ENCODE measurements at places on chromosomes 3 and 15.

- no peak for DNase-seq
Observed at GRCh38 chr3:193928354-193929209, 207.4 kb upstream of the HES1 start.

DNA sequence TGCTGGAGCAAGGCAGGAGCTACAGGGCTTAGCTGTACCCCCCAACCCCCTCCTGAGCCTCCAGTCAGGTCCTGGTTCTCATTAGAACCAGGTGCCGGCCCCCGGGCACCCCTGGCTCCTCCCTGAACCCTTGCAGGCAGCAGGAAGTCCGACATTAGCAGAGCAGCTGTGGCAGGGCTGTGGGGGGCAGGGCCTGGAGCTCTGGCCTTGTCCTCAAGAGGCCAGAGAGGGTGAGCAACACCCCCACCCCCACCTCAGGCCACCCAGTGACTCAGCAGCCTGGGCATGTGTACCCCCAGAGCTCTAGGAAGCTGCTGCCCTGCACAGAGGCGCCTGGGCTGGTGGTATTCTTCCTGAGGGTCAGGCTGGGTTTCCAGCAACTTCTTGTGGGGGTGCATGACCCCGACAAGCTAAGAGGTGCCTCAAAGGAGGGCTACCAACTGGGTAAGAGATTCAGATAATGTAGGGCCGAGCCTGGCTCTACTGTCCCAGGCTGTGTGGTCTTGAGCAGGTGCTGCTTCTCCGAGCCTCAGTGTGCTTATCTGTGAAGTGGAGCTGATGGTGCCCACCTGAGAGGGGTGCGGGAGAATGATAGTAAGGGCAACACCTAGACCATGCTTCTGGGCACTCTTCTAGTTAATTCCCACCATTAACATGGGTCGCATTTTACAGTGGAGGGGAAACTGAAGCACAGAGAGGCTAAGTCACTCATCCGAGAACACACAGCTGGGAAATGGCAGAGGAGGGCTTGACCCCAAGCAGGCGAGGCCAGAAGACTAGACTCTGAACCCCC is 16.0 kb downstream of the H1-8 start:
- no peak for DNase-seq

GRCh38 chr15:83571820-83572707 is 81.9 kb upstream of the ADAMTSL3 start:
- DNase-seq: peak; percentile 20

DNA sequence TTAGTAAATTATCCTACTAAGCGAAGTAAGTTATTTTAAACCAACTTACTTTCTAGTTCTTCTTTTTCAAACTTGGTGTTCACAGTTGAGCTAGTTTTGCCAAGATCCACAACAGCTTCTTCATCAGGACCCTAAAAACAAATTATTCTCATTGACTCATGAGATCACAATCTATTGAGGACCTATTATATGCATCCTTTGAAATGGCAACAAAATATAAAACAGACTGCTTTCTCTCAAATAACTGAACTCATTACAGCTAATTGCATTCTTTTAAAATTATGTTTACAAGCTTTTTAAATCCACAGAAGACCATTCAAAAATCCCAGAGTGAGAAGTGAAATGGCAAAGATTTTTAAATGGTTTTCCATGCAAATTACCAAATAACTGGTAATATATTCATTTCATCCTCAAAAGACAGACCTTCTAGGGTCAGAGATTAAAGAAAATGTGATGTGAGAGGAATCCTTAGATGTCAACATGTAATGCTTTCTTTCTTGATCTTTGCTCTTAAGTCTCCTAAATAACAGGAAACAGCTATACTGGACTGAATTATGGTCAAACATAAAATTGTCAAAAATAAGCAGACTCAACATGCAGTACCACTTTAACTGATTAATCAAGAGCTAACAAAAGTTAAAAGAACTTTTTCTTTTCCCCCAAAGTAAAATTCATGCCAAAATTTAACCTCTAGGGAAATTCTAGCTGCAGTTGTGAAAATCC is 31.7 kb downstream of the SLC4A7 start:
- no peak for DNase-seq

GRCh38 chr15:26806151-26806550 is 33.3 kb upstream of the GABRB3 start:
- DNase-seq: no peak

GRCh38 chr3:28138043-28138610 is 103.3 kb upstream of the CMC1 start:
- DNase-seq: no peak

GRCh38 chr3:62209101-62209500 is 164.2 kb downstream of the FEZF2 start:
- DNase-seq: no peak

DNA sequence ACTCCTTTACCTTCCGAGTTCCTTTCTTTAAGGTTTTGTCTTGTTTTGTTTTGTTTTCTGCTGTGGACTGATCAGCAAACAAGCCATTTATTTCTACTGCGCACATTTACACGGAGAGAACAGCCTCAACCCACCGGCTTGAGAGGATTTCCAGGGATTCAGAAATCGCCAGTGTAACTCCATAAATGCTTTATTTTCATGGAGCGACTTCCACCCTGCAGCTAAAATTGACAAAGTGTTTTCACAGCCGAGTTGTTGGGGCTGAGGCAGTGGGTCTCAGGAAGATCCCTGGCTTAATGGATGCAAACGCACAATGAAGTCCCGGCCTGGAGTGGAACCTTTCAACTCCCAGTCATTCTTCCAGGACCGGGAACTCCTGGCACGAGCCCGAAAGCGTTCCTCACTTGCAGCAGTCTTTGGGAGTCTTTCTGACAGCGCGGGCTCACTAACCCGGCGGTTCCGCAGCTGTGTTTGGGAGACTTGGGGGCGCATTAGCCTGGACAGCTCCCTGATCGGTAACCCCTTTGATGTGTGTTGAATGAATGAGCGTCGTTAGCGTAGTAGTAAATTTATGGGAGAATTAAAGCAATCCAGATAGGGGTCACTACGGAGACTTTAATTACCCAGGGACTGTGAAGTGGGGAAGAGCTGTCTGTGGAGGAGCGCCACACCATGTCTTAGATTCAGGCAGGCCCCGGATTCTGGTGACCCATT is 785 bp upstream of the MYRIP start:
- DNase-seq: peak; percentile 5

GRCh38 chr3:160746976-160747375 is 9.1 kb upstream of the PPM1L start:
- no peak for DNase-seq

DNA sequence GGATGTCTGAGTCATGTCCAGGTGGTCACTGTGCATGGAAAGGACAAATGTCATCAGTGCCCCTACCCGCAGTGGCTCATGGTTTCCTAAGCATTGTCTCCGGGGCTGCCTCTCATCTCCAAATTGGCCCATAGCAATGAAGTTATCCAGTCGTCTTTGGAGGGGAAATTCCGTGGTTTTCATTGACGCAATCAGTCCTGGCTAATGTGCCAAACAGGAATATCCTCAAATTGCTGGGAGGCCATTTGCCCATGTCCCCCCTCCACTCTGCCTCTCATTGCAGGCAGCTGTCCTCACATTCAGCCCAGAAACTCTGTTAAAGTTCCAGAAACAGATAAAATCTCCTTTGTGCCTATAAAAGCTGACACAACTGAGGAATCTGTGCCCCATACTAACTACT is 81.6 kb downstream of the MCTP2 start:
- no peak for DNase-seq

Measured in LoVo (cell line).